Fibroblast of skin of abdomen (primary cell): ENCODE measurements at places on chromosomes 4 and X.
A peak's percentile ranks its signal among the peaks of the same experiment; 100 is the strongest.

- DNase-seq, result no peak
These were observed 26.7 kb upstream of the STS start for GRCh38 chrX:7120878-7121219.

DNA sequence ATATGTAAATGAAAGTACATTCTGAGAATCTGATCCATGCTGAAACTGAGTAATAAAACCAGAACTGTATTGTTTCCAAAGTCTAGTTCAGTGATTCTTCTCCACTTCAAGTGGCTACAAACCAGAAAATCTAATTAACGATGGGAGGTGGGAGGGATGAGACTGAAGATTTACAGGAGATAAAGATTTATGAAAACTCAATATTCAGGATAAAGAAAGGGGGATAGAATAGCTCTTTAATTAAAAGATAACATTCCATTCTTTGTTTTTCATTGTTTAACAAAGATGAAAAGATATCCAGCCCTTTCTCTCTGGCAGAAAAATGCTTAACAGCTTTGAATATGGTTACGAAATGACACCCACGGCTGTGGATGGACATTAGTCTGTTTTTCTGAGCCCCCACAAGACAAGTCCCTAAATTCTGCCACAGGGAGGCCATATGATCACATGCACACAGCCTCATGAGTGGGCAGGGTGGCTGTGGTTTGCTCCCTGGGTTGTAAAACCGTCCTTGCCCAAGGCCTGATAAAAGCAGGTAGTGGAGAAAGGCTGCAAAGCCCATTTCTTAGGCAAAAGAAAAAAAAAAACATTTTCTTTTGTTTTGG lies 36.4 kb downstream of the TMEM150C start:
- DNase-seq, result no peak

- DNase-seq, result no peak
These were observed 8.8 kb upstream of the XK start for GRCh38 chrX:37676811-37677210.

GRCh38 chr4:163544407-163545038 lies 50.0 kb downstream of the TMA16 start:
- DNase-seq, result peak; percentile 49

GRCh38 chr4:87251106-87251505 lies 30.7 kb upstream of the KLHL8 start:
- no peak for DNase-seq

DNA sequence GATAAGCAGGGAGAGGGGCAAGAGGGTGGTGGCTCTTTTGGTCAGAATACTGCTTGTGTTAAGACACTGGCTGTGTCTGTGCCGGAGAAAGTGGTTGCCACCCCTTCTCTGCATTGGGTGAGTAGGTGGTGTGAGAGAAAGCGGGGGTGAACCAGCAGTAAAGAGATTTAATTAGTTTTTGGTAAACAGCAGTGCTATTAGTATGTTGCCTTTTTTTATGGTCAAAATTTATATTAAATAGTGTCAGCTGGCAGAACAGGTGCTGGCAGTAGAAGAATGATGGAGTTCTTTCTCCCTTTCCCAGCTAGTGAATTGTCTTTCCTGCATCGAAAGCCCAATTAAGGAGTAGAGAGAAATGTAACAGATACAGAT lies 181.6 kb downstream of the LARP7 start:
- no peak for DNase-seq

GRCh38 chr4:152784490-152785350 lies 5.0 kb downstream of the ARFIP1 start:
- DNase-seq, result peak; percentile 75

- DNase-seq, result no peak
These were observed 948.8 kb upstream of the TENM3 start for GRCh38 chr4:181294421-181294820.

DNA sequence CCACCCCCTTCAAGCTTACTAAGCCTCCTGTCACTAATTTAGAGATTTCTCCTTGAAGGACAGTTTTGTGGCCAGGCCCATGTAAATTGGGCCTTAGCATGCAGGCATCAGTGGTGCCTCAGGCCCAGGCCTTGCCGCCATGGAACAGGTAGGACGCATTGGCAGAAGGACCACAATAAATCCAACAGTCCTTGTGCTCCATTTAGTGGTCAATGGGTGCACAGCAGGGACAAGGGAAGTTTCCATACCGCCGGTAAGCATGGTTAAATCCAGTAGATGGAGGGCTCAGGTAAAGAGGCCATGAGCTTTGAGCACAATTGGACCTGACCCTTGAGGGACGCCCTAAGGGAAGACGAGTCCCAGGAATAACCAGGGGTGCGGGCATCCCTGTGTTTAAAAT lies 97.3 kb downstream of the UGT2B28 start:
- no peak for DNase-seq

DNA sequence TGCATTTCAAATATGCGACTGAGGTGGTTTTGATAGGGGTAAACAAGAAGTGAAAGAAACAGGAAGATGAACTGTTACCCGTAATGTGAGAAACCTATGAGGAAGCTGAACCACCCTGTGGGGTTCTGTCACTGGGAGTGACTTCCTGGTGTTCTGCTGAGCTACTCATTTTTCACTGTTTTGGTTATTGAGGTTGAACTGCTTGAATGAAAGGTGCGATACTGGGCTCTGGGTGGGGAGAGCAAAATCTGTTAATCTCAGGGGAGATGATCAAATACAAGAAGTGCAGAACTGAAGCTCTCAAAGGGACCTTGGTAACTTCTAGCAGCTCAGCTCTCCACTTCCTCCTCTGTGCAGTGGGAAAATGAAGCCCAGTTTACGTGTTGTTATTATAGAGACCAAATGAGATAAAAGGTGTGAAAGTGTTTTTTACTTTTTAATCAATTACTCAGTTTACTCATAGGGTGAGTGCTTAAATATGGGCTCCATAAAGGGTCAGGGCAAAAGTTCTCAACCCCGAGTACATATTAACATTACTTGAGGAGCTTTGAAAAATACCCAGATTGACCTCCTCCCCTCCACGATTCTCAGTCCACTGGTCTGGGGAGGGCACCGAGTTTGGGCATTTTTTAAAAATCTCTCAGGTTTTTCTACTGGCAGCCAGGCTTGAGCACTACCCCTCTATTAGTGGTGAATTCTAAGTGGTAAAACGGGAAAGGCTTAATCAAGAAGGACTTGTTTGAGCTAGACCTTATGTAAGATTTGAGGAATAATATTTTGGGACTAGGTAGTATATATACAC lies 66.7 kb downstream of the COQ2 start:
- no peak for DNase-seq

GRCh38 chr4:146507632-146508031 lies 14.1 kb downstream of the SLC10A7 start:
- no peak for DNase-seq

DNA sequence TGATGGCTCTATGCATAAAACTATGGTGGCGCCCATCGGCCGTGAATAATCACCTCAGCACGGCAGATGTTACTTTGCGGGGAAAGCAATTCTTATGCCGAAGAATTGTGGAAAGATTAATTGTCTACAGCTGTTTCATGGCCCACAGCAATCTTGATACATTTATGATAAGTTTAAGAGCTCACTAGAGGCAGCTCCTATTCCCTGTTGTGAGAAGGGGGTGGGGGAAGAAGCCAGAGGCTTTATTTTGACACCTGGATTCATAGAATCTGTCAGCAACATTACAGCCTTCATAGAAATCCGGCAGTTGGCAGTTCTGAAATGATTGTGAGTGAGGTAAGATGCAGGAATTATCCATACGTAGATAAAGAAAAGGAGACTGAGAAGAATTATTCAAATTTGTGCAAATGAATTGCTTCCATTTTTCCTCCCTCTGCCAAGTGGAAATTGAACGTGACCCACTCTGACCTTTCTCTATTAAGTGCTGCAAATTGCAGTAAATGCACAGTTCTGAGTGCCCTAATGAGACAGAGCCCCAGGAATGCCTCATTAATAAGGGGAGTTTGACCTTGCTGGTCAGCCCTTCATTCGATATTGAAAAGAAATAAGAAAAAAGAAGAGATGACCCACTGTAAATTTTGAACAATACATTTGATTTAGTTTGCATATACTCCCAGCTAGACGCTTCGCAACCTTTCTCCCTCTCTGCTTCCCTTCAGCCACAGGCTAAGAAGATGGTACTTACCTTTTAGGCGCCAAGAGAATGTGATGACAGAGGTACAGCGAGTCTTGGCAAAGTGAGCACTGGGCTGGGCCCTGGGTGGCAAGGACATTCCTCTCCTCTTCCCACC lies 188.8 kb downstream of the GPAT3 start:
- DNase-seq, result no peak

GRCh38 chr4:147830102-147830463 lies 98.2 kb downstream of the ARHGAP10 start:
- DNase-seq, result no peak

- no peak for DNase-seq
These were observed 5.5 kb downstream of the MPP1 start for GRCh38 chrX:154799556-154800348.

DNA sequence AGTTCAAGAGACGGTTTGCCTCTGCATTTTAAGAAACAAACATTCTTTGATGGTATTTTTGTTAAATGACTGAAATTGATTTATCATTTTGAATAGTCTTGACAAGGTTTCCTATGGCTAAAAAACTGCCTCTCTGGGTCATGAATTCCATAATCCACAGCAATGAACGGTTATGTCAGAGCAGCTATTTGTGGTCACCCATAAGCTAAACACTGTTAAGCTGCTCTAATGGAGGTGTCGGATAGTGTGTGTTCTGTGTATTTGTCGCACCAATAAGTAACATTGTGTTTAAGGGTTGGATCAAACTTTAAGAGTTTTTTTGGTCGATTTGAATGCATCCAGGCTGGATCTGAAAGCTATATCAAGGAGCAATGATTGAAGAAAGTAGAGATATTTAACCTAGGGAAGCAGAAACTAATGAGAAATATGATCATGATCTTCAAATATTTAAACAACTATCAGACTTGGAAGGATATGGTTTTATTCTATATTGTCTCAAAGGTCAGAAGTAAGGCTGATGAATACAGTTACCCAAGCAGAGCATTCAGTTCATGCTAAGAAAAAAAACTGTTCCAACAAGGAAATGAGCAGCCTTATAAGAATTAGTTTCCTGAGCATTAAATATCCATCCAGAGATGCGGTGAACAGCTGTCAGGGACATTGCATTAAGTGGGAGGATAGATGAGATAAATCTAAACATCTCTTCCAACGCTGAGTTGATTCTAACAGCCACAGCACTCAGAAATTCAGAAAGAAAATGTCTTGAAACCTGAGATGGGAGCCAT lies 232.3 kb upstream of the RPS6KA3 start:
- DNase-seq, result peak; percentile 65

- DNase-seq, result no peak
These were observed 64.7 kb downstream of the UCHL1 start for GRCh38 chr4:41321216-41321945.

DNA sequence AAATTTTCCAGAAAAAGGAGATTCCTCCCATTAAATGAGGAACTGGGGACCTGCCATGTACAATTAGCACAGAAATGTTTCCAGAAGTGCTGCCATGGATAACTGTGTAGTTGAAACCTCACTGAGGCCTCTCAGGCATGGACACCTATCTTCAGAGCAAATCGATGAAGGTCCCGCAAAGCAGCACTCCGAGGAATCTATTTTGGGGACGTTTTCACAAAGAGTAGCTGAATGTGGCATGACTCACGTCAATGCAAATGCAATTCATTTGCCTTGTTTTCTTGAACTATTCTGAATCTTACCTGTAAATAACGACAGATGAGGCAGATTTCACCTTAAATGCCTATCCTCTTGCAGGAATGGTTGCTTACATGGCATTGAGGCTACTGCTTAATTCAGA lies 87.1 kb upstream of the STS start:
- no peak for DNase-seq

- DNase-seq, result no peak
These were observed 12.4 kb upstream of the CXXC4 start for GRCh38 chr4:104507112-104507511.

DNA sequence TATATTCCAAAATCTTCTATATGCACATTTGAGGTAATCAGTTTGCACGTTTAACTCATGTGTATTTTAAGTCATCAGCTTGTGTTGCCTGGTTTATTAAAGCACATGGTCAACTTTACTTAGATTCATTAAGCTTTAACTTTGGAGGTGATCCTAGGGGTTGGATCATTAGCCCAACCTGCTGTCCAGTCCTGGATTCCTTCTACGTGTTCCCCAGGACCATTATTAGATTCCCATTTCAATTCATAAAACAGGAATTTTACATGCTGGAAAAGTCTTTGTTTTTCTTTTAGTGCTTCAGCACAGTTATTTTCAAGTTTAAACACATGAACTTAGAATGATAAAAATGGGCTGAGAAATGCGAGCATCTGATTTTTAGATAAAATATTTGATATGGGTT lies 132.5 kb downstream of the SORBS2 start:
- no peak for DNase-seq

DNA sequence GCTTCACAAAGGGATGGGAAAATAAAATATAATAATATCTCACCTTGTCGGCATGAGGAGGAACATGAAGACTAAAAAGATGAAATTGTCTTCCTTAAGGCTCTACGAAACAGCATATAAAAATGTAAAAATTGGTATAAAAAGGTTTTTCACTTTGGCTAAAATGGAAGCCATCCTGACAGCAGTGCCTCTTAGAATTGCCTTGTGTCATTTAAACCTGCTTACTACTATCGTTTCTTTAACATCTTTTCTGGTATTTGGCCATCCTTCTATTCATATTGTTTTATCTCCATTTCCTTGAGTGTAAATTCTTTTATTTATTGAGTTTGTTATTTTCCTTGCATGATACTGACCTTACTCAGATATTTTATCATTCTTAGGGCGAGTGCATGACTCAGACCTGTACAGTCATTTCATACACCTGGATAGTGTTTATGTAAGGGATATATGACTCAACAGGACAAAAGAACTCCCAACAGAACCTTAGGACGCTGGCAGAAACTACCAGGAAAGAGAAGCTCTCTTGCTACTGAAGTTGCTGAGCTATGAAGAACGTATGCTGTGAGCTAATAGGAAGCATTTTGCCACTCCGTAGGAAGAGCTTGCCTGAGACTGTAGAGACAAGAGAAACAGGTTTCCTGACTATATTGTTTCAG lies 5.8 kb upstream of the CDKN2AIP start:
- peak; percentile 55 for DNase-seq

DNA sequence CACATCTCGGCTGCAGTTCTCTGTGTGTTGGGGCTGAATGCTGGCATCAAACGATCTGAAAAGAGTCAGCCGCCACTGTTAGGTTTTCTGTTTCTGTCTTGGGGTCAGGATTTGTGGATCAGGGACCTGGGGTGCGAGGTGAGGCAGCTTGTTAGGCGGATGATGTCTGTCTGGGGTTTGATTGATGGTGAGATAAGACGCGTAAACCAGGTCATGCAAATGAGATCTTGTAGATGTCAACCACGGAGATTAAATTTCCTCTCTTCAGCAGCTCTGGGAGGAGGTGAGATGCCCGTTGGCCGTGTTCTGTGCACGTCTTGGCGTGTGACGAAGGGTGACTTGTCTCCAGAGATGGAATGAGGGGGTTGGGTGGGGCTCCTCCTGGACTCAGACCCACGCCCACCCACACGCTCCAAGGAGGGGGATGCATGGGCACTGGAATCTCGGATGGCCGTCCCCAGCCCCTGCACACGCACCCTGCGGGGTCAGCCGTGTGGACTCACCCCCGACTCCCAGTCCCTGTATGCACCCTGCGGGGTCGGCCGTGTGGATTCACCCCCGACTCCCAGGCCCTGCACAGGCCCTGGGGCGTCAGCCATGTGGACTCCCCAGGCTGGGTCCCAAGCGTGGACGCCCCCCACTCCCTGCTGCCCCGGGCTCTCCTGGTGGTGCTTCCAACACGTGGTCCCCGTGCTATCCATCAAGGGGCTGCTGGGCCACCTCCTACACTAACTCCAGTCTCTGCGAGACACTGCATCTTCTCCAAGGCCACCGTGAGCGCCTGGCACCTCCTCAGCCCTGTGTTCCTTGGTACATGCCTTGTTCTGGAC lies 16.0 kb upstream of the UVSSA start:
- DNase-seq, result no peak
